ENCODE measurements at places on chromosomes 1 and 21.

GRCh38 chr1:176205332-176205914 is 1.7 kb downstream of the COP1 start:
- no peak for DNase-seq

DNA sequence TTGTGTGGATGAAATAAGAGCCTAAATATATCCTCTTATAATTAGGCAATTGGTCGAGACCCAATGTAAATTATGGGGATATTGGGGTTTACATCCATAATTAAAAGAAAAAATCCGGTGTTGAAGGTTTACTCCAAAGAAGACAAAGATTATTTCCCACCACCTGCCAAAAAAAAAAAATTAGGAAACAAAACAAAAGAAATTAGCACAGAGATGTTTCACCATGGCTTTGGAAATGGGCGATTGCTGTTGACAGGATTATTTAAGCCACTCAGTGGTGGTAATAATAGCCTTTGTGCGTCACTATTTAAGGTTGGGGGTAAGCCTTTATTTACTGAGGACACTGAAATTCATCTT is 585 bp upstream of the GLRX2 start:
- peak; percentile 14 for DNase-seq

GRCh38 chr1:20114021-20114648 is 5.2 kb downstream of the PLA2G2D start:
- no peak for DNase-seq

DNA sequence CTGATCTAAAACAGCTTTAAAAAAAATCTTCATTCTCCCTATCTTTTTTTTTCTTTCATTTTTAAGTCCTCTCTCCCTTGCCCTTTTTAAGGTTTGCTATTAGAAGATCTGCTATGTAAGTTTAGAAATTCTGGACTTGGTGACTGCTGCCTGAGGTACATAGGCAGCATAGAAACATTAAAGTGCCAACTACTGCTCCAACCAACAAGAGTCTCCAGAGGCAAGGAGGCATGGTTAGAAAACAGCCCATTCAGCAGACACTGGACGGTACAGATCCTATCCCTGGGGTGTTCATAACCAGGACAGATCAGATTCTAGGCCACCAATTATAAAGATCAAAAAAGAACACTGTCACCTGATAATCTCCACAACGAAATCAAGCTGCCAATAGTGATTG is 36.6 kb downstream of the GPR3 start:
- no peak for DNase-seq

DNA sequence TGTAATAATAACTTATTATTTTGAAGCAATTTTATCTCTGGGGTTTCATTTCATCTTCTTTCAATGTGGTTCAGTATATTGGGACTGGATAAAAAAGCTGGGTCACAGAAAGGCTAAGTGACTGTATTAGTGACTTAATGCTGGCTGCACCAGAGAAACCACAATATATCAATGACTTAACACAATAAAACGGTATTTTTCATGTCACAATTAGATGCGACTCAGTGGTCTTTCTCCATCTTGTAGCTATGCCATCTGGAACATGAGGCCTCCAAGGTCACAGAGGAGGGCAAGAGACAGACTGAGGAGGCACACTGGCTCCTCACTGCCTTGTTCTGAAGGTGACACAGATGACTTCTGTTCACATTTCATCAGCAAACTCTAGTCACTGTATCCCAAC is 26.0 kb upstream of the KCNA3 start:
- DNase-seq: no peak

GRCh38 chr1:27233667-27234048 is 774 bp upstream of the WDTC1 start:
- no peak for DNase-seq

GRCh38 chr21:16108561-16109075 is 378.8 kb downstream of the USP25 start:
- DNase-seq: no peak

DNA sequence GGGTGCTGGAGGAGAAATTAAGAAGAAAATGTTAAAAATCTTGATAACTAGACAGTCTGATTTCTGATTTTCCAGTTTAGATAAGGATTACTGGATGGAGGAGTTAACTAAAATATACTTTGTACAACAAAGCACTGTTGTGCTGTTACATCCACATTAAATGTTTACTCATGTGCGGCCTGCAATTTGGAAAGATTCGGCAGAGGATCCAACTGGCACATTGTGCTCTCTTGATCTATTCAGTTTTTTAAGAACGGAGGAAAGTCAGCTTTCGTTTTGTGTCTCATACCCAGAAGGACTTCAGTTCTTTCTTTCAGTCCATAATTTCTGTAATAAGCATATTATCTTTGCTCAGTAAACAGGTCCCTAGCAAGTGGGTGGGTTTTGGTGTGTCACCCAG is 52.5 kb downstream of the UCK2 start:
- no peak for DNase-seq

GRCh38 chr1:181129771-181130606 is 41.5 kb downstream of the IER5 start:
- no peak for DNase-seq

GRCh38 chr21:43659136-43660000 is at the start of the genes HSF2BP and RRP1B:
TSS of gene HSF2BP (minus strand) at chr21:43659488. CDS start at chr21:43658096, 1,392 bp downstream.
TSS of gene RRP1B (plus strand) at chr21:43659560. CDS start at chr21:43659665, 105 bp downstream.
- peak; percentile 75 for DNase-seq

DNA sequence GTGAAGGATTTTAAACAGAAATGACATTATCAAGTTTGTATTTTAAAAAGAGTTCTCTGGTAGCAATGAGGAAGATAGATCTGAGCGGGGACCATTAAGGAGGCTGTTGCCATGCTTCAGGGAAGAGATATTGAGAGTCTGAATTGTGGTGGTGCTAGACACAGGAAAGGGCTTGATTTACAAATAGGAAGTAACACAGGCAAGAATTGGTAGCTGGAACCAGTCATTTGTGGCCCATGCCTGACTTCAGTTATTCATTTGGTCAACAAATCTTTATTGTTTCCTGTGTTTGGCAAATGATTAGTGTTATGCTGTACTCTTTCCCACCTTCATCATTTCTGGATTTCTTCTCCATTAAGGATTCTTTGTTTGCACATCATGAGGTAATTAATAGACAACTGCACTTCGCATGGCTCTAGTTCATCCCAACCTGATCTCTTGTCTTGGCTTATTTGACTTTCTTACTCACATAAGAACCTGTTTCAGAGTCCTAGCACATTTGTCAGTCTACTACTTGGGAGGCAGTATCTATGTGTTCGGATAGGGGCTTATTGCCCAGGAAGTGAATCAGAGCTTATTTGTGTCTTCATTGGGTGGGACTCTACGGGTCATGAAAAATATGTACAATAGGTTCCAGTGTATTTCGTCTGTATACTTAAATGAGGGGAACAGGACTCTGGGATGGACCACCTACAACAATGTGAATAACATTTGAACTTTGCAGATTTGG is 32.3 kb downstream of the EEIG2 start:
- DNase-seq: no peak

DNA sequence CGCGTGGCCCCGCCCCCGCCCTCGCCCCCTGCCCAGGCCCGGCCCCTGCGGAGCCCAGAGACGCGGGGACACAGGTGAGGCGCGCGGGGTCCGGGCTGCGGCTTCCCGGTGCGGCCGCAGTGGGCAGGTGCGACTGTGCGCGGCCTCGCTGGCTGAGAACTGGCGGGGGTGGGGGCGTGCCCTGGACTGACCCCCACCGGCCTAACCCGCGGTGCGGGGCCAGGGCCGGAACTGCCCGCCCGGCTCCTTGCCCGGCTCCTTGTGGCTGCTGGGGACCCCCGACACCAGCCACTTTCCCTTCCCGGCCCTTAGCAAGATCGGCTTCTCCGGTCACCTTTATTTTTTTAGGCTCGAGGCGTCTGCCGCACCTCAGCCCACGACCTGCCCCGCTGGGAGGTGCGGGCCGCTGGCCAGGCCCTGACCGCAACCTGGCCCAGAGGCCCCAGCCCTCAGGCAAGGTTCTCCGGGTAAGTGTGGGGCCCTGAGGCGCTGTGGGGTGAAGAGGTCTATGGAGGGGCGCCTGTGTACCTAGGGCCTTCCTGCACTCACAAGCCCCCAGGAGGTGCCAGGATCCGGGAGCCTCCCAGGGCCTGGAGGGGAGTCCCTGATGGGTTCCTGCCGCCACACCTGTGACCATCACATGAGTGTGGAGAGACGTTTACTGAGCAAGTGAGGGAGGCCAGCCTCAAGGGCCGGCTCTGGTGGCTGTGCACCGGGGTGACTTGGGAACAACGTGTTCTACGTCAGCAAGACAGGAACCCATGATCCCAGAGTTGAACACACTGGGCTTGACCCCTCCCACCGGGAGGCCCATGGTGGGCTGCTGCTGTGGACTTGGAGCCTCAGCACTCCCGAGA is at the start of gene SMIM1:
Gene SMIM1 (plus strand): TSS at position 35 of the 857 bp plus-strand sequence. CDS start 2,625 bp downstream, outside the sequence.
- no peak for DNase-seq

GRCh38 chr1:11126569-11126968 is 26.9 kb upstream of the EXOSC10 start:
- DNase-seq: no peak

DNA sequence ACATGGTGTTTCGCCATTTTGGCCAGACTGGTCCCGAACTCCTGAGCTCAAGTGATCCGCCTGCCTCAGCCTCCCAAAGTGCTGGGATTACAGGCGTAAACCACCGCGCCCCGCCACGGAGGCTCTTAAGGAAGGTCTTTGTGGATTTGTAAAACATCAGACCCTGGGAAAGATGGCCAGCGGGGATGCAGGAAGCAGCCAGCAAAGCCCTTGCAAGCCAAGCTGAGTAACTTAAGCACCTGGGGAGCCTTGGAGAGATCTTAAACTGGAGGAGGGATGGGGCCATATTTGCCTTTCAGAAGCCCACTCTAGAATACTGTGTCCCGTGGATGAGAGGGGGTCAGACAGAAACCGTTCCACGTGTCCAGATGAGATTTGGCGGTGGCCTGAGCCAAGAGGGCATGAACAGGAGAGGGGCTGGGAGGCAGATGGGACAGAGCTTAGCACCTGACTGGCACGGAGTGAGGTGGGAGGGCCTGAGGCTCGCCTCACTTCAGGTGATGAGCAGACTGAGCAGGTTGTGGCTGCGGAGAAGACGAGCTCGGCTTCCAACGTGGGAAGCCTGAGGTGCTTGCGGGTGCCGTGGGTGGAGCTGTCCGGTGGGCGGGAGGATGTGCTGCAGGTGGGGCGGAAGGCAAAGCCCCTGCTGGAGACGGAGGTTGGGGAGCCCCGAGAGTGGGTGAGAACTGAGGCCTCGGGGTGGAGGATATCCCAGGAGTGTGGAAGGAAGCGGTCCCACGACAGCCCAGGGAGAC is 11.7 kb downstream of the C1orf216 start:
- DNase-seq: no peak

DNA sequence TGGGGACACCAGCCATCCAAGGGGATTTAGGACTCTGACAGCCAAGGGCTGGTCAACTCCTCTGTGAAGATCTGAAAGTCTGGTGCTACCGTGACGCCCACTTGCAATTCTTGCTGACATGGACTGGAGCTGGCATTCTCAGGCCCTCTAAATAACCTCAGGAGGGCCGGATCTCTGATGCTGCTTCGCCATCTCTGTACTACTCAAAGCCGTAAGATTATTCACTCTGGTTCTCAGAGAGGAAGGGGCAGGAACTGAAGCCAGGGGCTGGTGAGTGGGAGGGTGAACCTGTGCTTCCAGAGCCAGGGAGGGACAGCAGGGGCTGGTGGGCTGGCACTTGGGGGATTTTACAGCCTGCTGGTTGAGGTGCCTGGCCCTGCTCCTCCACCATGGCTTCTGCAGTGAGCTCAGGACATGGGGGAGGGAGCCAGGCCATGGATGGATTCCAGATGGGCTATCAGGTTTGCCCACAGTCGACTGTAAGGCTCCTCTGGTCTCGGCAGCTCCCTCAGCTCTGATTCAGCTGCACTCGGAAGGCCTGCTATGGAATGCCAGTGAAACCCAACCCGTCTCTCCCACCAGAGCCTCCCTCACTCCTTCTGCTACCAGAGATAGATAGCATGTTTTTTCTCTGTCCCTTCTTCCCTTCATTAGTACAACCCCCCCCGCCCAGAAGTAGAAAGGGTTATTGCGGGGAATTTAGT is 84.5 kb downstream of the PLXNA2 start:
- no peak for DNase-seq

- DNase-seq: peak; percentile 20
These were observed 57.9 kb downstream of the FMN2 start for GRCh38 chr1:240149484-240150094.

GRCh38 chr1:44339731-44340130 is 15.3 kb downstream of the ERI3 start:
- DNase-seq: no peak

GRCh38 chr1:161902182-161902581 is 121.5 kb downstream of the OLFML2B start:
- DNase-seq: no peak

GRCh38 chr1:118982266-118982665 is 5.9 kb downstream of the TBX15 start:
- no peak for DNase-seq

GRCh38 chr1:245763873-245764331 is 609.1 kb downstream of the KIF26B start:
- no peak for DNase-seq

- no peak for DNase-seq
These were observed 221.6 kb downstream of the BRINP2 start for GRCh38 chr1:177392336-177392735.

- no peak for DNase-seq
These were observed 275.9 kb upstream of the C1orf105 start for GRCh38 chr1:172144445-172145061.

DNA sequence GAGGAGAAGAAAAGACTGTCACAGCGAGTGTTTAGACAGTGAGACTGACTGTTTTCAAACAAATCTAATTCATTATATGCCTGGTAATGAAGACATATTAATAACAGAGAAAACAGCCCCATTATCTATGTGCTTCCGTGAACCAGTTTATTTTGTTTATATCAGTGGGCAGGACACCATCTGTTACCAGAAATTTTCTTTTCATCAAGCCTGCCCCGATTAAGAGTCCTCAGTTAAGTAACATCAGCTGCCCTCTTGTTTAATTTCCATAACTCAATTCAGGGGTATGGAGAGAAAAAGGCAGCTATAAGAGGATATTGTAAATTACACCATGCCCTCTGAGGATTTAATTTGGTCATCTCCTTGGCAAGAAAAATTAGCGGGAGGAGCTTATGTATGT is 94.0 kb downstream of the TMEM200B start:
- peak; percentile 50 for DNase-seq

GRCh38 chr1:236154671-236155398 is 12.5 kb downstream of the GPR137B start:
- no peak for DNase-seq

- no peak for DNase-seq
These were observed 105.8 kb downstream of the TBX19 start for GRCh38 chr1:168386492-168386891.

DNA sequence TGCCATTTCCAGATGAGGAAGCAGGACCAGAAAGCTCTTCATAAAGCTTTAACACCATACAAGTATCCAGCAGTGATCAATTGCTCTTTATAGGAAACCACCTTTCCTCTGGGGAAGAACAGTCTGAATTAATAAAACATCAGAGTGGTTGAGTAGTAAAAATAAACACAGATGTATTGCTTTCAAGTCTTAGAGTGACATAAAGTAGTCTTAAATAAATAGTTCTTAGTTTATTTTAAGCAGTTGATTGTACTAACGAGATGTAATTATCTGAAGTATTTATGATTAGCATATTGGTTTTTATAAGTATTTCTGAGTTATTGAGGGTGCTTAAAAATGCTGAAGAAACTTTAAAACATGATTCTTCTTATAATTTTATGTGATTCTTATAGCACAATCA is 67.0 kb downstream of the PRKAA2 start:
- no peak for DNase-seq

Measured in NCI-H1417 treated with DMSO at 0.1 percent for 48 hours (cell line).